ENCODE measurements at places on chromosomes 2 and 18.

DNA sequence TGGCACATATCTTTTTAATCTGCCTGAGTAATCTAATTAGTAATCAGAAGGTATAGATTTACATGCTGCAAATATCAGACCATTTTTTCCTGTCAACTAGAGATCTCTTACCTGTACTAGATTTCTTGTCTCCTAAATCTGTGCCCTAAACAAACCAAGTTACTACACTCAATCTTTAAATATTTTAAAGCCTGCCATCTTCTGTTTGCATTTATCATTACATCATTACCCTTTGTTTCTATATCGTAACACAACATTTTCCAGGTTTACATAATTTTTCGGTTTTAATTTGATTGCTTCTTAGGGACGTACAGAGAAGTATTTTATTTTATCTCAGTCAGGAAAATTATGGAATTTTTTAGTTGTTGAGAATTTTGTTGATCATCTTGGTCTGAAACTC is 25.7 kb downstream of the PSMA8 start:
- no peak for DNase-seq

DNA sequence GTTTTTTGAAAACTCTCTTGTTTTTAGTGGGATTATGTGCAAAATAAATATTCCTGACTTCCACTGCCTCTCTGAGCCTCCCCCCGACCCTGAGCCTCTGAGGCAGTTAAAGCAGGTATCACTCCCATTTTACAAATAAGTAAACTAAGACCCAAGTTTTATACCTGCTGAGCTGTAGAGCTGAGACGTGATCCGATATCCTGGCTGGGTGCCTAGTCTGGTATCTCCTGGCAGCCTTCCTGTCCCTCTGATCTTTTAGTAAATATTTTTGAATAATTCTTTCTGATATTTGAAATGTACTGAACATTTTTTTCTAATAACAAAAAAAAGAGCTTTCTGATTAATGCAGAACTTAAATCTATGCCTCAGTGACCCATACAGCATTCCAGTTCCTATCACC is 108.3 kb upstream of the NOSTRIN start:
- no peak for DNase-seq

DNA sequence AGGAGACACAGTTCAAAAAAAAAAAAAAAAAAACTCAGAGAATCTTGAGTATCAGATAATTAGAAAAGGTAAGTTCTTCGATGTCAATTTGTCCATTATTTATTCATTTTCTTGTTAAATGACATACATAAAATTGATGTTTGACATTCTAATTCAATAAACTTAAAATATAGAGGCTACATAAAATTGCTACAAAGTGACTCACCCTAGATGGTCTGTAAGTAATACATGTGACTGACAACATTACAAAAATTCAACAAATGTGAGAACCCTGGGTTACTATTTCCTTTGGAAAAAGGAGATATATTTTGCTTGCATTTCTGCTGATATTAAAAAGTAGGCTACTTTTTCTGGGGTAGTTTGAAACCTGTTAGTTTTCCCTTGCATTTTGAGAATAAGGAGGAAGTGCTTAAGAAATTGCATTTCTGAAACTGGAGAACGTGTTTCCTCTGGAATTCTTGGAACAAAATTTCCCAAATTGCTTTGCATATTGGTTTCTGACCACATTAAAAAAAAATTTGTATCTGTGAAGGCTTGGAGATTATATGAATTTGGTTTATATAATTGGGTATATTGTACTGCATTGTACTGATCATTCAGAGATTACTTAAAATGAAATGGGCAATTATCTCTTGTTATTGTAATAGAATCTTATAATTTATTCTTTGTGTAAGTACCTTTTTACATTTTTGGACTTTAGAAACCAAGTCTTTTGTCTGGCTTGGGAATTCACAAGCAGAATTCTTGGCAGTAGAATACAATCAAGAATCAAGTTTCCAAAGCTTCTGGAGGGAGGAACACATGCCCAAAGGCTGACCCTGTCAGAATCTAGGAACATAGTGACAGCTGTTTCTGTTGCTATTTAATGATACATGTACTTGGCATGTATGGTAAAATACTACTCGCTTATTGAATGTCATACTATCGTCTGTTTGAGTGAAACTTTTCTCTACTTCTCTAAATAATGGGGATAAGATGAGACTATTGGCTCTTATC is 106.1 kb downstream of the DSEL start:
- no peak for DNase-seq

GRCh38 chr2:164890544-164890943 is 48.9 kb upstream of the COBLL1 start:
- DNase-seq, result no peak

- DNase-seq, result no peak
These were observed 296.2 kb upstream of the SALL3 start for GRCh38 chr18:78683191-78684010.

GRCh38 chr2:168152902-168153530 is 94.4 kb downstream of the STK39 start:
- DNase-seq, result no peak

DNA sequence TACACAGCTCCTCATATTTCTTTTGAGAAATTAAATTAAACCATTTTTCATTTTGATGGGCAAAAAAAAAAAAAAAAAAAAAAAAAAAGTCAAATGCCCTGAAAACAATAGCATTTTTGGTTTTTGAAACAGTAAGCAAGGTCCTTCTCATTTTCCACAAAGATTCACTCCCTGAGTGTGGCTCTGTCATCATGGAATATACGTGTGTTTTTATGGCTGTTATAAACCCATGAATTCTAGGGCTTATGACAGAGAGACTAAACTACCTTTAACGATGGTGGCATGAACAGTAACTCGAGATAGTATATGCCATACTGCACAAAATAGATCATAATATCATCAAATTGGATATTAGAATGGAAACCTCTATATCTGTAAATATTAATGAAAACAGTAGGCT is 179.2 kb upstream of the ZNF521 start:
- DNase-seq, result no peak

DNA sequence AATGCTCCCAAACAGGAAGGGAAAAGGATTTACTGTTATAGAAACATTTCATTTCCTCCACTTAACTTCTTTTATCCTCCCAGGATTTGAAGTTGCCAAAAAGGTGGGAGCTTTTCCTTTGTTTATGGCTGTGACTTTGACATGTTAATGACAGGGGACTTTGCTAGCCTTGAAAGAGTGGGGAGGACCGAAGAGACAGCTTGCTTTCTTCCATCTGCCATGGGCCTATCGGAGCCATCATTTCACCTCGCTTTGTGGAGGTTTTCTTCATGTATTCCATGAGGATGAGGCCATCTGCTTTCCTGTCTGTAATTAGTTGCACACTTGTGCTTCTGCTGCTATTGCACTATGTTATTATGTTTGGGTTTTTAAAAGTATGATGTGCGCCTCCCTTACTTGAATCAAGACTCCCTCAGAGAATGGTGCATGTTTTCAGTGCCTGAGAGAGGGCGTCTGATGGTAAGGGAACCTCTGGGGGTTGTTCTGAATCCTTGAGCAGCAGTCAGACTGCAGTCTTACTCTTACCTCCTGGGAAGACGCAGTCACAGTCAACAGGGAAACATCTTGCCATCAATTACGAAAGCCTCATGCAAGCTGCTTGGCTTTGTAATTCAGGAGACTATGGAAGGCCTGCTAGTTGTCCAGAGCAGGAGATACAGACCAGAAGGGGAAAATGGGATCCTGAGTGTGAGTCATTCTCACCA is 173.3 kb upstream of the MGAT5 start:
- no peak for DNase-seq

DNA sequence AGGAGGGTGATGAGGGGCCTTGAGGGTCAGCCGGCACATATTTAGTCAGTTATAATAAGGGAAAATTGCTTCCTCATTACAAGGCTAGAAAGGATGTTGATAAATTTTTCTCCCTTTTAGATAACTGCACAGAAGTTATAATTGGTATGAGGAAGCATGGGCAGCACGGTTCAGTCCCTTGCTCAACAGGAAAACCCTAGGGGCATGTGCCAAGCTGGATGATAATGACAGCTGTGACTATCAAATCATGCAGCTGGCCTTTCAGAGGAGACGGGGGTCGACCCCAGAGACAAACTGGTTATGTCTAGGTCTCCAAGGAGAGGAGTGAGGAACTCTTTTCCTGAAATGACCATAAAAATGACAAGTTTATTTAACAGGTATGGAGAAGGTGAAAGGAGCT is 448.1 kb upstream of the VRK2 start:
- DNase-seq, result no peak

GRCh38 chr2:234211797-234212196 is 161.3 kb downstream of the SPP2 start:
- DNase-seq, result no peak

DNA sequence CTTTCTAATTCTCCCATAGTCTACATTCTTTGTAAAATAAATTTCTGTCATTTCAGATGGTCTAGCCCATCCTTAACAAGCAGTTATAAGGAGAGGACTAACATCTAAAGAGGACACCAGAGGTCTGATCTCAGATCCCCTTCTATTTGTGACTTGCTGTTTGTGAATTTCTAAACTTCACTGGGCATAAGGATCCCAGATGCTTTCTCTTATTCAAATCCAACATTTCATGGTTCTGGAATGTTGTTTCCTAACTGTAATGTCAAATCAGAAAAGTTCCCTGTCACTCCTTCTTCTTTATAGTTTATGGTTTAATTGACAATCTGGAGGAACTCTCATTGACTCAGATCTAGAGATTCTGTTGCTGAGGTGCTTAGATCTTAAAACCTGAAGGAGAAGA is 430.2 kb downstream of the MEIS1 start:
- DNase-seq, result no peak

DNA sequence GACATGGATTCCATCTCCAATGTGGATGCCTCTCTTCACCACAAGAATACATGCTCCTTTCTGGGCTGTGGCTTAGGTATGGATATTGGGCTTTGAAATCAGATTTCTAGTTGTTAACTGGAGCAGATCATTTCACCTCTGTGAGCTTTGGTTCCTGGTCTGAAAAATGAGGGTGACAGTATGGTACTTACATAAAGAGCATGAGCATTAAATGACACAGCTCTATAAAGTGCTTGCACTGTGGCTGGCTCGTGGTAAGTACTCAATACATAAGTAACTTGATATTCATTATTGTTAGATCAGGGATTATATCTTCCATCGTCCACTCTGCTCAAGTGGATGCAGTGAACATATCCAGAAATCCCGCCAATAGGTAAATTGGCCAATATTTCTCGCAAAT is 33.4 kb downstream of the ARHGAP25 start:
- no peak for DNase-seq
